ENCODE measurements at places on chromosomes 2 and 18. TPM values are rescaled to one million over a fixed set of nuclear protein-coding genes. Genes with fewer than 3 reads are reported as not detected.

The SPEG gene
- total RNA-seq: 62.9 TPM

DNA sequence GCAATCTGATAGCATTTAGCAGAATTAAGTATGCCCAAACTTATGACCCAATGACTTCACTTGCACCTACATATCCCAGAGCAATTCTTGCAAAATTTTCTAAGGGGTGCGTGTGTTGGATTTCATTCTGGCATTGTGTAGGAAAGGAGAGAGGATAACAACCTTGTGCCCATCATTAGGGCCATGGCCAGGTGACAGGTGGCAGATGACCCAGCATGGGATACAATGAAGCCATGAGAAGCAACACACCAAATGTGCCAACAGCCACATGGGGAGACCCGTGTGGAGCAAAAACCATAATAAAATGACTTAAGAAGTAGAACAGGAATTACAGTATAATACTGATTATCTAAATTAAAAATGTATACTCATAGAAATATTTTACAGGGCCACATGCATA lies 166.9 kb upstream of the EPB41L3 start:
- no peak for DNase-seq

The HJURP gene
- 6.9 TPM for total RNA-seq

GRCh38 chr2:119384971-119385370 lies 18.2 kb downstream of the DBI start:
- DNase-seq: no peak

DNA sequence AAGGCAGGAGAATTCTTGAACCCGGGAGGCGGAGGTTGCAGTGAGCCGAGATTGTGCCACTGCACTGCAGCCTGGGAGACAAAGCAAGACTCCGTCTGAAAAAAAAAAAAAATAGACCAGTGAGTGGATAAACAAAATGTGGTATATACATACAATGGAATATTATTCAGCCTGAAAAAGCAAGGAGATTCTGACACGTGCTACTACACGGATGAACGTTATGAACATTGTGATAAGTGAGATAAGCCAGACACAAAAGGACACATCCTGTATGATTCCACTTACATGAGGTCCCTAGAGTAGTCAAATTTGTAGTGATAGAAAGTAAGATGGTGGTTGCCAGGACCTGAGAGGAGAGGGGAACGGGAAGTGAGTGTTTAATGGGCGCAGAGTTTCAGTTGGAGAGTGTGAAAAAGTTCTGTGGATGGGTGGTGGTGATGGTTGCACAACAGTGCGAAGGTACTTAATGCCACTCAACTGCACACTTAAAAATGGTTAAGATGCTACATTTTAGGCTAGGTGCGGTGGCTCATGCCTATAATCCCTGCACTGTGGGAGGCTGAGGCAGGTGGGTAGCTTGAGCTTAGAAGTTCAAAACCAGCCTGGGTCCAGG lies 38.3 kb downstream of the NIFK start:
- peak; percentile 9 for DNase-seq

The AMER3 gene
- not detected for total RNA-seq

- no peak for DNase-seq
These were observed 190.2 kb downstream of the IKZF2 start for GRCh38 chr2:212961255-212961654.

The NAT8 gene
- total RNA-seq: not detected

- no peak for DNase-seq
These were observed 514.5 kb downstream of the LRRTM4 start for GRCh38 chr2:77007686-77008085.

- DNase-seq: no peak
These were observed 32.7 kb downstream of the TNP1 start for GRCh38 chr2:216827073-216827720.

The CREB1 gene
- total RNA-seq: 48.3 TPM

DNA sequence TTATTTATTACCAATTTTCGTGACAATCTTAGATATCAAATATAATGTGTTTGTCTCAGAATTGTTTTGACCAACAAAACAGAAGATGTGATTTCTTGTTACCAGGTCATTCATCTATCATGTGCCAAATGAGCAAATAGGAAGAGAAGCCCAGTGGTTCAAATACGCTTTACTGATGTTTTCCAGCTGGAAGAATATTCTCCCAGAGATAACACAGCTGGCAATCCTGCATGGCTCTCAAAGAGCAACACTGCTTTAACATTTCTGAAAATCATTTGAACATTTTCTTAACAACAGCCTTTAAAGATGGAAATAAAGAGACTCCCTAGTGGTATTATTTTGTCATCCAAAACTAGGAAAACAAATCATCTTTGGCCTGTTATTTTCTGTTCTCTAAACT lies 359.8 kb downstream of the CTNNA2 start:
- DNase-seq: no peak

- DNase-seq: no peak
These were observed 12.2 kb upstream of the PUM2 start for GRCh38 chr2:20362701-20363435.

- DNase-seq: no peak
These were observed 88.7 kb upstream of the CXCR4 start for GRCh38 chr2:136206613-136207012.

GRCh38 chr2:109031476-109032228 lies 42.6 kb upstream of the EDAR start:
- DNase-seq: no peak

- no peak for DNase-seq
These were observed 92.8 kb upstream of the TGFA start for GRCh38 chr2:70646420-70646818.

- no peak for DNase-seq
These were observed 82.4 kb downstream of the DDX1 start for GRCh38 chr2:15673919-15674636.

- no peak for DNase-seq
These were observed 448.4 kb upstream of the GCFC2 start for GRCh38 chr2:76159042-76159648.

- no peak for DNase-seq
These were observed 4.3 kb downstream of the DBI start for GRCh38 chr2:119371111-119371510.

The RGPD4 gene
- total RNA-seq: 0.10 TPM

Data from chondrocyte (in vitro differentiated cells).